Activated naive CD8-positive, alpha-beta T cell treated with anti-CD3 and anti-CD28 coated beads, Interleukin-2, amount 50 U/mL, for 24 hours (primary cell): ENCODE measurements at places on chromosomes 7 and 10.
A peak's percentile ranks its signal among the peaks of the same experiment; 100 is the strongest.

DNA sequence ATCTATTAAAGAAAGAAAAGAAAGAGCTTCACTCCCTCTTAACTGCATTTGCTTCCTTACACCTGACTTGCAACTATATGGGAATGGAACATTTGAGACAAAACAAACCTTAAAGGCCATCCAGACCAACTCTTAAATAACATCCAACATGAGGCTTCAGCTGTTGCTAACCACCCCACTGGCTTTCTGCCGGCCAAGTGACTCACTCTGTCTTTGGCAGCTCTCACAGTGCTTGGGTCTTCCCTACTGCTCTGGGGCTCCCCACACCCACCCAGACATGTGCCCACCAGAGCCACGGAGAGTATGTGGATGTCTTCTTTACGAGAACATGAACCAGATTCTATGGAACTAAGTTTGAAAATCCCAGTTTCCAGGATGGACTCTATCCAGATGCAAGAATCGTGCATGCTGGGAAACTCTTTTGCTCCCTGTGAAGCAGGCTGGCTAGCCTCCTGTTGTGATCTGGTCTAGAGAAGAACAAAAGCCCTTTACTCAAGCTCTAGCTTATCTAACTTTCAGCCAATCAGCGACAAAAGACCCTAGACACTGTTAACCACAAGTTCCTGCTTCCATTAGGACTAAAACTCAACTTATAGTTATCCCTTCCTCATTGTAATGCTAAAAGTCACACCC is 245.7 kb downstream of the TCERG1L start:
- no peak overlapping the region for H3K4me3 ChIP-seq
- no peaks in the 10 kb centered on the region for H3K4me1 ChIP-seq
- no peak for DNase-seq
- H3K27me3 ChIP-seq: peaks cover 2% of the 10 kb centered on the region
- no peak overlapping the region for H3K27ac ChIP-seq

- peaks cover 13% of the 10 kb centered on the region for H3K27me3 ChIP-seq
- peaks cover 13% of the 10 kb centered on the region for H3K4me1 ChIP-seq
- no peak overlapping the region for H3K4me3 ChIP-seq
These were observed 86.0 kb upstream of the PFKP start for GRCh38 chr10:2981361-2981801.

DNA sequence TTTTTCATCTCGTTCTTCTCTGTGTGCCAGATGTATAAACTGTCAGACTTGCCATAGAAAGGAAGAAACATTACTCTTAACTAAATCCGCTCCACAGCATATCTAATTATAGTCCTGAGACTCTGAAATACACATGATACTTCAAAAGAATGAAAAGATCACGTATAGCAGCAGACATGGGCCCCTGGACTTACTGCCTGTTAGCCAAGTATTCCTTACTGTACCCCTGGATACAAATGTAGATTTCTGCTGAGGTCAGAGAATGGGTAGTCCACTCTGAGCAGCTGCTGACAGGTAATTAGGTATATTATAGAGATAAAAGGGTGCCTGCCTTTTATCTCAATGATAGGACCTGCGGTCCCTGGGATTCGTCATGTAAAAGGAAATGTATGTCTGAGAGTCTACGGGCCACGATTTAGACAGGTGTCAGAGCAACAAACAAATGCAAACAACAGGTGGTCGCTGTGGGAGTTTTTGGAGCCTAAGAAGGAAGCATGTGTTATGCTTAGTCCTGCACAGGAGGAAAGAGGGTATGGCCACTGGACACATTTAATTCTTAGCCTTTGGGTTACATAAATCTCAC is 69.4 kb downstream of the VOPP1 start:
- peak overlapping the region; percentile 10 for H3K27ac ChIP-seq
- no peak overlapping the region for H3K4me3 ChIP-seq
- H3K4me1 ChIP-seq: peaks cover 56% of the 10 kb centered on the region
- H3K27me3 ChIP-seq: no peaks in the 10 kb centered on the region

GRCh38 chr10:43218206-43218950 is 48.5 kb downstream of the RASGEF1A start:
- H3K4me3 ChIP-seq: no peak overlapping the region
- H3K4me1 ChIP-seq: peaks cover 12% of the 10 kb centered on the region
- H3K27me3 ChIP-seq: no peaks in the 10 kb centered on the region
- DNase-seq: no peak
- H3K36me3 ChIP-seq: no peaks in the 10 kb centered on the region
- H3K27ac ChIP-seq: no peak overlapping the region

DNA sequence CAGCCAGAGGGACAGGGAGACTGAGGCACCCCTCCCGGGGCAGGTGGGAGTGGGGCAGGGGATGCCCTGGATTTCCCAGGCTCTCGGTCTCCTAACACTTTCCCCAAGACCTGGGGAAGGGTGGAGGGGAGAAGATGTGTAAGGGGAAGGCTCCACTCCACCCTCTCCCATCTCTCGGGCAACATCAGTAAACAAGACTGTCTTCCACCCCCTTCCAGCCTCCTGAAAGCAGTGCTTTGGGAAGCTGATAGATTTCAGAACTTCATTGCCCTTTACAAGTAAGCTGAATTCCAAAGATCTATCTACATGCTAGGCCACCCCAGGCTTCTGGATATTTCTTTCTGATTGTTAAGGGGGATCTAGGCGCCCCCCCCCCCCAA is 3.7 kb downstream of the FLNC start:
- no peak for DNase-seq
- H3K4me1 ChIP-seq: peaks cover 18% of the 10 kb centered on the region
- H3K4me3 ChIP-seq: no peak overlapping the region
- no peaks in the 10 kb centered on the region for H3K36me3 ChIP-seq
- H3K27ac ChIP-seq: no peak overlapping the region

DNA sequence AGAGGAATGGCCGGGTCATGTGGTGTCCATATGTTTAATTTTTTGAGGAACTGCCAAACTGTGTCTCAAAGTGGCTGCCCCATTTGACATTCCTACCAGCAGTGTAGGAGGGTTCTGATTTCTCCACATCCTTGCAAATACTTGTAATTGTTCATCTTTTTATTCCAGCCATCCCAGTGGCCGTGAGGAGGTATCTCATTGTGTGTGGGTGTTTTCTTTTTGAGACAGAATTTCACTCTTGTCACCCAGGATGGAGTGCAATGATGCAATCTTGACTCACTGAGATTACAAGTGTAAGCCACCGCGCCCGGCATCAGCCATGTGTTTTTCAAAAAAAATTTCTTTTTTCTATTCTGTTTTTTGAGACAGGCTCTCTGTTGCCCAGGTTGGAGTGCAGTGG is 38.7 kb upstream of the DLG5 start:
- H3K4me1 ChIP-seq: peaks cover 2% of the 10 kb centered on the region
- DNase-seq: no peak
- H3K4me3 ChIP-seq: no peak overlapping the region
- peaks cover 4% of the 10 kb centered on the region for H3K27me3 ChIP-seq
- no peak overlapping the region for H3K27ac ChIP-seq

DNA sequence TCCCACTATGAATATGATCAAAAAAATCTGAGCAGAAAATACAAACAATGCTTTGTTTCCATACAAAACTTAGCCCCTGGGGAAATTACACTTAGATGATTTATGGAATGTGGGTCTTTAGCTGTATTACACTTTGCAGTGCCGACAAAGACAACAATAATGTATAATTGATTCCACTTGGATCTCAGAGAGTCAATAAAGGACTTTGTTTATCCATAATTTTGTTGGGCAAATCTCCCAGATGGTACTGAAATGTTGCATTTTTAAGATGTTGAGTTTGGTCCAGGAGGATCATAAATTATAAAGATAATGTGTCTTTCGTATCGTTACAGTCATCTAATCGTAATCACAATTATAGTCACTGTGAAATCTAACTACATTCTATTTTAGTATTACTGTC is 66.9 kb upstream of the DOCK1 start:
- H3K36me3 ChIP-seq: no peaks in the 10 kb centered on the region
- DNase-seq: no peak
- no peak overlapping the region for H3K27ac ChIP-seq
- H3K27me3 ChIP-seq: no peaks in the 10 kb centered on the region
- no peak overlapping the region for H3K4me3 ChIP-seq

GRCh38 chr10:31773749-31774298 is 154.8 kb downstream of the ARHGAP12 start:
- no peak overlapping the region for H3K27ac ChIP-seq
- no peak overlapping the region for H3K4me3 ChIP-seq
- H3K4me1 ChIP-seq: peaks cover 10% of the 10 kb centered on the region
- no peaks in the 10 kb centered on the region for H3K27me3 ChIP-seq

- DNase-seq: no peak
- no peaks in the 10 kb centered on the region for H3K36me3 ChIP-seq
- H3K27ac ChIP-seq: no peak overlapping the region
- no peak overlapping the region for H3K4me3 ChIP-seq
These were observed 343.0 kb upstream of the PODXL start for GRCh38 chr7:131899271-131900030.

DNA sequence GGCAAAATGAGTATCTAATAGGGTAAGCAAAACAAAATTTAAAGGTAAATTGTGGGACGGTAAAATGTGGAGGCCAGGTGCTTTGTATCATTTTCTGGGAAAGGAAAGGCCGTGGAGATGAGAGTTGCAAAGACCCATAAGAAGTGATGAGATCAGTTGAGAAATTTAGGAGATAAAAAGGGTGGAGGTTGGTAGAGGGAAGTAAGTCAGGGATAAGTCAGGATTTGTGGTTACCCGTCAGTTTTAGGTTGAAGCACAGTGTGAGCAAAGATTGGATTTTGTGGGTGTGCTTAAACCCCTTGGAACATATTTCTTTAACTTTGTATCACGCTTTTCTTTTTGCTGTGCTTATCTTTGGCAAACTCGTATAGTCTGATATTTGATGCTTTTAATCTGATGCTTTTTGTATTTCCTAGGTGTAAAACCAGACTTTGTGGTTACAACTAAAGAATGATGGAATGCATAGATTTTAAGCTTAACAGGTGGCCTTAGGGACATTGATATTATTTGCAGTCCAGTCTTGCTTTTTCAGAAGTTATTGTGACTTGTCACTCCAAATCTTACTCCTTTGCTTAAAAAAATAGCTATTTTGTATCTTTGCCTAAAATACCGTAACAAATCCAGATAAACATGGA is 1.2 kb downstream of the BTRC start:
- H3K27me3 ChIP-seq: peaks cover 8% of the 10 kb centered on the region
- peaks cover 38% of the 10 kb centered on the region for H3K4me1 ChIP-seq
- H3K27ac ChIP-seq: peak overlapping the region; percentile 98
- peak overlapping the region; percentile 89 for H3K4me3 ChIP-seq
- no peak for DNase-seq
- peaks cover 6% of the 10 kb centered on the region for H3K36me3 ChIP-seq

DNA sequence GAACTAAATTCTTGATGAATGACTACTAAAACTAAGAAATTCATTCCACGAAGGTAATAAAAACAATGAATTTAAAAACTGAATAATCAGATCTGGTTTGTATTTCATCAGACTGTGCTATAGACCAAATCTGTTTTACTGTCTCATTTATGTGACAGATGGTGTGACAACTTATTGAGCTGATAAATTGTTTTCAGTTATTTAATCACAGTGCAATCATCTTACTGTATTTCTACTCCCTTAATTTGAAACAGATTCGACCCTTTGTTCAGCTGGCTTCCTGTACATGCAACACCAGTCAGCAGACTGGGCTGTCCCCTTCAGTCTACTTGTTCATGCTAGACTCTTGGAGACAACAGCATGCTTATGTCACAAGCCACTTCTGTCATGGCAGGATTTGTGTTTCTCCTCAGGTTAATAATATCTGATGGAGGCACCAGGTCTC is 150.9 kb downstream of the MBL2 start:
- no peak for DNase-seq
- no peak overlapping the region for H3K27ac ChIP-seq
- no peaks in the 10 kb centered on the region for H3K36me3 ChIP-seq
- H3K27me3 ChIP-seq: no peaks in the 10 kb centered on the region

- no peak overlapping the region for H3K27ac ChIP-seq
- no peak for DNase-seq
- H3K27me3 ChIP-seq: no peaks in the 10 kb centered on the region
- peaks cover 19% of the 10 kb centered on the region for H3K4me1 ChIP-seq
- H3K36me3 ChIP-seq: peaks cover 35% of the 10 kb centered on the region
These were observed 68.8 kb downstream of the OSBPL3 start for GRCh38 chr7:24911213-24911603.

- no peak for DNase-seq
- peaks cover 38% of the 10 kb centered on the region for H3K4me1 ChIP-seq
- H3K27me3 ChIP-seq: no peaks in the 10 kb centered on the region
- H3K27ac ChIP-seq: no peak overlapping the region
- H3K4me3 ChIP-seq: no peak overlapping the region
These were observed 133.7 kb downstream of the PIP4K2A start for GRCh38 chr10:22580711-22581110.

GRCh38 chr7:81416659-81417058 is 353.2 kb downstream of the HGF start:
- DNase-seq: no peak
- H3K4me3 ChIP-seq: no peak overlapping the region
- H3K36me3 ChIP-seq: no peaks in the 10 kb centered on the region
- H3K27me3 ChIP-seq: no peaks in the 10 kb centered on the region
- no peaks in the 10 kb centered on the region for H3K4me1 ChIP-seq

DNA sequence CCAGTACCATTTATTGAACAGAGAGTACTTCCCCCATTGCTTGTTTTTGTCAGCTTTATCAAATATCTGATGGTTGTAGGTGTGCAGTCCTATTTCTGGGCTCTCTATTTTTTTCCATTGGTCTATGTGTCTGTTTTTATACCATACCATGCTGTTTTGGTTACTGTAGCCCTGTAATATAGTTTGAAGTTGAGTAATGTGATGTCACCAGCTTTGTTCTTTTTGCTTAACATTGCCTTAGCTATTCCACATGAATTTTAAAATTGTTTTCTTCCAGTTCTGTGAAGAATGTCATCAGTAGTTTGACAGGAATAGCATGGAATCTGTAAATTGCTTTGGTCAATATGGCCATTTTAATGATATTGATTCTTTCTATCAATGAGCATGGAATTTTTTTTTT is 140.5 kb upstream of the RHOBTB1 start:
- DNase-seq: no peak
- no peak overlapping the region for H3K4me3 ChIP-seq
- H3K4me1 ChIP-seq: no peaks in the 10 kb centered on the region
- no peak overlapping the region for H3K27ac ChIP-seq
- no peaks in the 10 kb centered on the region for H3K36me3 ChIP-seq
- H3K27me3 ChIP-seq: no peaks in the 10 kb centered on the region

GRCh38 chr7:114086537-114086913 is 167.7 kb upstream of the PPP1R3A start:
- H3K4me3 ChIP-seq: peak overlapping the region; percentile 76
- H3K27me3 ChIP-seq: peaks cover 81% of the 10 kb centered on the region
- no peaks in the 10 kb centered on the region for H3K36me3 ChIP-seq
- no peak for DNase-seq
- peaks cover 39% of the 10 kb centered on the region for H3K4me1 ChIP-seq
